Esophagus squamous epithelium (tissue), 5 donors: ENCODE measurements at places on chromosomes 7 and 10. TPM values are rescaled to one million over a fixed set of nuclear protein-coding genes. Genes with fewer than 3 reads are reported as not detected.

GRCh38 chr10:1117651-1118050 lies 61.5 kb downstream of the WDR37 start:
- DNase-seq: no peak

GRCh38 chr10:12463459-12463838 lies 114.1 kb downstream of the CAMK1D start:
- DNase-seq: no peak

- DNase-seq: no peak
Measured at GRCh38 chr10:77264107-77264506, 373.5 kb downstream of the KCNMA1 start.

DNA sequence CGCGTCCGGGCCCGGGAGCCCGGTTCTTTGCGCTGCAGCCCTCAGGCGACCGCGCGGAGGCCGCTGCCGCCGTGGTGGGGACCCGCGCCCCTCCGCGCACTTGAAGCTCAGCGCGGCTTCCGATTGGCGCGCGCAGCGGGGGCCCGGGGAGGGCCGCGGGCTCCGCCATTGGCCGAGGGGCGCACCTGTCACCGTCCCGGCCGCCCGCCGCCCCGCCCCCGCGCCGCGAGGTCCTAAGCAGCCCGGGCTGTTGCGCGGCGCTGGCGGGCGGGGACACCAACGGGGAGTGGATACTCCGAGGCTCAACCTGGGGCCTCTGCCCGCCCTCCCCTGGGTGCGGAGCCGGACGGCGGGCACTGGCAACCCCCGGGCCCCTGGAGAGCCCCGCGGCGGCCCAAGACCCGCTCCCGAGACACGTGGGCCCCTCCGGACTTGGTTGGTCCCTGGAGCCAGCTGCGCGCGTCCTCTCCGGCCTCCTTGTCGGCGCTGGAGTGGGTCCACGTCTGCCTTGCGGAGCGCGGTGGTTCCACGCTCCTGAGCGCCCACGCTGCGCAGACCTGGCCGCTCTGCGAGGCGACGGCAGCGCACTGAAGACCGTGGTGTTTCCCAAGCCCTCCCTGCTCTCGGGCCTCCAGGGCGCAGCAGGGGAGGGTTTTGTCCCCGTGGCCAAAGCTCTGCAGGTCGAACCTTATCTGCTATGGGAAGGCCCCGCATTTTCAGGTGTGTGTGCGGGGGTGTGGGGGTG lies at the start of gene MNX1:
Gene MNX1 (minus strand): TSS at position 76 of the 745 bp plus-strand sequence. CDS start 313 bp downstream, outside the sequence.
- no peak for DNase-seq

DNA sequence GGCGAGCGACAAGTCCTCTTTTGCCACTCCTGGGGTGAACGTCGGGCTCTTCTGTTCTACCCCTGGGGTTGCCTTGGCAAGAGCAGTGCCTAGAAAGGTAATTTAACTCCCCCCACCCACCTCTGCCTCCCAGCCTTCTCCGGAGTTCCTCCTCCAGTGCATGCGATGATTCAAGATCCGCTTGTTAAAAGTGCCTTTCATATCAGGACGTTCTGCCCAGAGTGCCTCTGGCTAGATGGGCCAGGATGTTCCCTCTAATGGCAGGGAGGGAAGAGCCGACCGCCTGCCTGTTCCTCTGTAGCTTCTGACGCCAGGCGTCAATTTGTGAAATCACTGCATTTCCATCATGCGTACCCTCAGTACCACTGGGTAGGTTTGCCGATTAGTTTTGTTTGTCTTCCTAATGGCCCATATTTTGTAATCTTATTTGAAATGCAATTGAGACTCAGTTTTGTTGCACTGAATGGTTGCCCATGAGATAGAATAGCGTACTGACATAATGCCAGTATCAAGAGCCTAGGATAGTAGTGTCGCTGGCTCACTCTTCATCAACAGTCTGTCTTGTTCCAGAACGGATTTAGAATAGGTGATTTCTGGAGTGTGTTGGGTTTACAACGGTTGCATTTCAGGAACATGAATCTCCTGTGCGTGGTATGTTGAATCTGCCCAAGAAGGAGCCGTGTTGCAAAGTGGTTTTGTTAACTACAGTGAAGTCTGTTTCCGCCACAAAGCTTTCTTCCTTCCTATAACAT lies 13.5 kb downstream of the ECHDC3 start:
- DNase-seq: no peak

Gene RPEL1
- total RNA-seq: not detected

- no peak for DNase-seq
Measured at GRCh38 chr7:143217806-143218205, 4.0 kb upstream of the TAS2R40 start.
